Mammary epithelial cell (primary cell): ENCODE measurements at places on chromosomes 7 and 10.
A peak's percentile ranks its signal among the peaks of the same experiment; 100 is the strongest.

- DNase-seq, result peak; percentile 80
Measured at GRCh38 chr7:129494041-129494440, 8.3 kb upstream of the SMKR1 start.

DNA sequence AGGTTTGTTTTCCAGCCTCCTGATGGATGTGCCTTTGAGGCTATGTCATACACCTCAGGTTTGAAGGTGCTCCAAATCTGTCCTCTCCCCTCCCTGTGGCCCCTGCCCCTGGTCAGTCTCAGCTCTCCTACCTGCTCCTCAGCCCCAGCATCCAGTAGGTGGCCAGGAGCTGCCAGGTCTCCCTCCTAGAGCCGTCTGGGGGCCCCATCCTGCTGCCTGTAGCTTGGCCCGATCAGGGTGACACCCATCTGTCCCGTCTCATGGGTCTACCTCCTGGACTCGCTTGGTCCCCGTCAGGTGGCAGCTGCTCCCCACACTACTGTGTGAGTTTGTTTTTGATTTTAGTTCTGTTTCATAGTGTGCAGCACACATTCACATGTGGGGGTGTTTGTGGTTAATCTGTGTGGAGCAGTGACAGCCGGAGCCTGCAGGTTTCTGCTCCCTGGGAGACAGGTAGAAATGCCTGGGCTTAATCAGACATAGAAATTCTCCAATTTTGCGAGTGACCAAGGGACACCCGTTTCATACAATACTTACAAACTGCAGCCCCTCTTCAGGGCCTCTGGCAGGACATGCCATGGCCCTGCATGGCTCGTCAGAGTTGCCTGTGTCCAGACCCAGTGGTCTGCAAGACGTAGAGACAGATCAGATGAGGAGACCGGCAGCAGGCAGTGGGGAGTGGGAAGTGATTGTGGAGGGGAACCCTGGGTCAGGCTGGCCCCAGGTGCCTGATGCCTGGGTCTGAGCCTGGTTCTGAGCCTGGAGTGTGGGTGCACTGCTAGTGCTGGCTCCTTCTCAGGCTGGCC is 17.1 kb downstream of the ADCY1 start:
- no peak for DNase-seq

DNA sequence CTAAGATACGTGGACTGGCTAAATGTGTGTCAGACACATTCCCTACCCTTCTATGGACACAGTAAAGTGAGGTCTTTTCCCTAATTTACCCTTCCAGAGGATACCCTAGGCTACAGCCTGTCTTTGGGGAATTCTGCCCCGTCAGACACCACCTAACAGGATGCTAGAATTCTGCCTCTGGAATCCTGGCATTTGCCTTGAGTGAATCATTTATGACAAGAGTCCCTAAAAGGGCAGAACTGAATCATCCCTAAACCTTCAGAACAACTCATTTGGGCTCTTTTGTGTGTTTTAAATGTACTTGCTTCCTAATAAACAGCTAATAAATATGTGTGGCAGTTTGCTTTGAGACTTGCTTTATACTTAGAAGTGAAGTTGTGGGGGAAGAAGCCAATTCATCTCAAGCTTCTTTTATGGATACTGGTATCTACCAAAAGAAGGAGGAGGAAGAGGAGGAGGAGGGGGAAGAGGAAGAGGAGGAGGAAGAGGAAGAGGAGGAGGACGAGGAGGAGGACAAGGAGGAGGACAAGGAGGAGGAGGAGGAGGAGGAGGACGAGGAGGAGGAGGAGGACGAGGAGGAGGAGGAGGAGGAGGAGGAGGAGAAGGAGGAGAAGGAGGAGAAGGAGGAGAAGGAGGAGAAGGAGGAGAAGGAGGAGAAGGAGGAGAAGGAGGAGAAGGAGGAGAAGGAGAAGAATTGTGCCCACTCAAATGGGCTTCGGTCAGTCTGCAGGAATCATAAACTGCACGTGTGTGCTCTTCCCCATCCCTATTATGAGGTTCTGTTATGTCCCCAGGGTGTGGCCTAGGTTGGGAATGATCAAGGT is 27.1 kb downstream of the PARP12 start:
- peak; percentile 70 for DNase-seq

GRCh38 chr7:12827920-12828319 is 140.5 kb downstream of the ARL4A start:
- peak; percentile 67 for DNase-seq

- DNase-seq, result no peak
Measured at GRCh38 chr7:69912846-69913245, 314.6 kb downstream of the AUTS2 start.

DNA sequence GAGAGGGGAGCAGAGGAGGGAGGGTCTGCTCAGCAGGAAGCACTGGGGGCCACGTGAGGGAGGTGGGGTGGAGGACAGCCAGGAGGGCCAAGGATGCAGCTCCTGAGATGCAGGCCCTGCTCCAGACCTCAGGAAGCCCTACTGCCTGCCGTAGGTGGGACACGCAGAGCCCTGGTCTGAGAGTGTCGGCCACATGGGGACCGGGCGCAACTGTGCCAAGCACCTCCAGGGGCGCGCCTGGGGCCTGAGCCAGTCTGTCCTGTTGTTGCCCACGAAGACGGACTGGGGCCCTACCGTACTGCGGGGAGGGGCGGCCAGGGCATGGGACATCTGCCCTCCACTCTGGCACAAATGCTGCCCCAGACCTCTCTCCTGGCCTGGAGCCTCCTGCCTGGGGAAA is 31.6 kb downstream of the YKT6 start:
- DNase-seq, result no peak

- DNase-seq, result no peak
Measured at GRCh38 chr10:77072361-77072835, 565.2 kb downstream of the KCNMA1 start.

DNA sequence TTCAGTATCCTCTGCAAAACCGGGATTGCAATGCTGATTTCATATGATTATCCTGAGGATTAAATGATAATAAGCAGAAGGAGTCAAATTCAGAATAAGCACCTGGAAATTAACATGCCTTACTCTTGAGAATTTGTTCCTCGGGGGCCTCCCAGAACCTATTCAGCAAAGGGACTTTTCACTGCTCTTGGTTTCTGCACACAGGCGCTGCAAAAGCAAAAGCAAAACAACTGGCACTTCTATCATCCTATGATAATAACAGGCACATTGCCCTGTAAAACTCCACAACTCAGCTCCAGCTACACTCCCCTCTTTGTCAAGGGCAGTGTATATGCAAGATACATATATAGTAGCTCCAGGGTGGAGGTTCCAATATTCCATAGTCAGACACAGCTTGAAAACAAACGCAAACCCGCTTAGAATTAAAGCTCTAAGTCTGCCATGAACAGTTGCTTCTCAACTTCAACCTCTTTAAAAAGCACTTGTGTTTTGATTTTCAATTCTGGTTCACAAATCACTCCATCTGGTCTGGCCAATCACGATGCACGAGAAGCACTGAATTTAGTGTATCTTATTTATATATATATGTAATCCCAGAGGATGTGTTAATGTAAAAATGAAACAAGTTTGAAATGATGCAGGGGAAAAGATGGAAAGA is 119.9 kb upstream of the PTER start:
- no peak for DNase-seq

- DNase-seq, result no peak
Measured at GRCh38 chr10:9621216-9621615, 1396.5 kb upstream of the CELF2 start.

DNA sequence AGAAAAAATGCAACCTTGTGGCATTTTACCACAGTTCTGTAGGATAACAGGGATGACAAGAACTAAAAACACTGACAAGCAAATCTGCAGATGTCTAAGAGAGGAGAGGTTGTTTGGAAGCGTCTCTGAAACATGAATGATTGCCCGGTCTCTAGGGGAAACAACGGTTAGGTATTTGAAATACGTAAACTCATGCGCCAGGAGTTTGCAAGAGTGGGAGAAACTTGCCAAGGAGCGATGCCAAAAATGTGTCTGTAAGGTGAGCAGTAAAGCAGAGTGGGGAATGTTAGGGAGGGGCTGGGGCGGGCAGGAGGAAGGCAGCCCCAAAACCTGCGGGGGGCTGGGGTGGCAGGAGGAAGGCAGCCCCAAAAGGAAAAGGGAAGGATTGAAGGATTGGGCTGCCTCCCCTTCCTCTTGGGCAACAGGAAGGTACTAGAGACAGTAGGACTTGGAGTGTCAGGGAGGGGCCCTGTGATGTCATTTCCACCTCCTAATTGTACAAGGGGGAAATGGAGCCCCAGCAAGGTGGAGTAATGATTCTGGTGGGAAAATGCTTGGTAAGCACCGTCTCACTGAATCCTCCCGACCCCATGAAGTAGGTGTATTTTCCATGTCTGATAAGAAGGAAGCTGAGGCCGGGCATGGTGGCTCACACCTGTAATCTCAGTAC is 33.2 kb upstream of the PLEKHA1 start:
- DNase-seq, result no peak

- DNase-seq, result no peak
Measured at GRCh38 chr10:89185658-89186057, 21.5 kb downstream of the CH25H start.

- DNase-seq, result peak; percentile 61
Measured at GRCh38 chr10:116848032-116848943, 1.0 kb upstream of the ENO4 start.

DNA sequence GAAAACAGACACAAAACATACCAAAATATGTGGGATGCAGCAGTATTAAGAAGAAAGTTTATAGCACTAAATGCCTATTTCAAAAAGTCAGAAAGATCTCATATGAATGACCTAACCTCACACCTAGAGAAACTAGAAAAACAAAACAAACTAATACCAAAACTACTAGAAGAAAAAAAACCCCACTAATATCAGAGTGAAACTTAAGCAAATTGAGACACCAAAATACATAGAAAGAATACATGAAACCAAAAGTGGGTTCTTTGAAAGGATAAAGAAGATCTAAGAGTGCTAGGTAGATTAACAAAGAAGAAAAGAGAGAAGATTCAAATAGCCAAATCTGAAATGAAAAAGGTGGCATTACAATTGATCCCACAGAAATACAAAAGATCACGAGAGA is 494.1 kb downstream of the SH2D4B start:
- DNase-seq, result no peak

GRCh38 chr10:88759366-88760101 is at the start of gene LIPN:
Gene LIPN, plus strand, starts transcription at chr10:88760020. Its CDS starts 1,386 bp downstream, at chr10:88761406.
- DNase-seq, result peak; percentile 41

- DNase-seq, result no peak
Measured at GRCh38 chr7:16685535-16685934, 39.6 kb downstream of the BZW2 start.

DNA sequence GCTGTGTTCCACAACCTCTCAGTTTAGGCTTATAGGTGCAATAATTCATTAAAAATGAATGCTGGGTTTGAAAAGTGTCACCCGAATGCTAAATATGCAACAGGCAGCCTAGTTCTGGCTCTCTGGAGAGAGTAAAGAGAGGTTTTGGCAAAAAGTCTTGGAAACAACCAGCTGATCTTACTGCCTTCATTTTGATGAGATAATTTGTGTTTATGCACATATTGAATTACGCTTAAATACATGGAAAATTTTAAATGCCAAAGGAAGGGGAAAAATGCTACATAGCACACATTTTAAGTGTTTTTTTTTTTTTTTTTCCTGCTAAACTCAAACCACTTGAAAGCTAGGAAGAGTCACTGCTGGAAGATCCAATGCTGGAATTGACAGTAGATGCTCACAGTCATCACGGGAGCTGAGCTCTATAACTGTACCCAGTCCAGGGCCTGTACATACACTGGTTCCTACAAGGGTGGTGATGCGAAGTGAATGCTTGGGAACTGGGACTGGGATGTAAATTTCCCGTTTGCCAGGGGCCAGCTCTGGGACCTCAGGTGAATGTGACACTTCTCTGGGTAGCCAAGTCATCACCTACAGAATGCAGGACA is 151.5 kb downstream of the PFKFB3 start:
- DNase-seq, result no peak

- no peak for DNase-seq
Measured at GRCh38 chr7:5457245-5457735, 33.7 kb upstream of the TNRC18 start.

GRCh38 chr7:159007996-159008389 is 136.7 kb downstream of the VIPR2 start:
- DNase-seq, result no peak

DNA sequence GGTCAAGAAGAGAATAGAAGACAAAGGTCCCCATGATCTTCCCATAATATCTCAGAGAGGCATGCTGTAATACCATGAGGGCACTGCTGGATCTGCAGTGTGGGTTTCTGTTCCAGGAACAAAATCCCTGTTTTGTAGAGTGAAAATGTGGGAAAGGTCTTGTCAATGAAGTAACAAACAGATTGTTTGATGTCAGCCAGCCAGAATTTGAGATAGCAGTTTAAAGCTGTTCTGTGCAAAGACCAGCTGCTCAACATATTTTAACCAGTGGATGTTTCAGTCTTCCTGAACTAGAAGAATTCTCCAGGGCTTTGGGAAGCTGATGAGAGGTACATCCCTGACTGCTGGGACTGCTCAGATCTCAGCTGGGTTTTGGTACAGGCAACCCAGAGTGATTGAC is 1012.5 kb downstream of the DNAJB9 start:
- no peak for DNase-seq

GRCh38 chr7:68276725-68277124 is 1280.1 kb downstream of the TYW1 start:
- no peak for DNase-seq

GRCh38 chr10:14945108-14945507 is 8.8 kb downstream of the DCLRE1C start:
- DNase-seq, result peak; percentile 36

- DNase-seq, result peak; percentile 40
Measured at GRCh38 chr10:95474228-95475002, 86.8 kb downstream of the SORBS1 start.

GRCh38 chr7:73892003-73892999 is 31.3 kb downstream of the TMEM270 start:
- no peak for DNase-seq

DNA sequence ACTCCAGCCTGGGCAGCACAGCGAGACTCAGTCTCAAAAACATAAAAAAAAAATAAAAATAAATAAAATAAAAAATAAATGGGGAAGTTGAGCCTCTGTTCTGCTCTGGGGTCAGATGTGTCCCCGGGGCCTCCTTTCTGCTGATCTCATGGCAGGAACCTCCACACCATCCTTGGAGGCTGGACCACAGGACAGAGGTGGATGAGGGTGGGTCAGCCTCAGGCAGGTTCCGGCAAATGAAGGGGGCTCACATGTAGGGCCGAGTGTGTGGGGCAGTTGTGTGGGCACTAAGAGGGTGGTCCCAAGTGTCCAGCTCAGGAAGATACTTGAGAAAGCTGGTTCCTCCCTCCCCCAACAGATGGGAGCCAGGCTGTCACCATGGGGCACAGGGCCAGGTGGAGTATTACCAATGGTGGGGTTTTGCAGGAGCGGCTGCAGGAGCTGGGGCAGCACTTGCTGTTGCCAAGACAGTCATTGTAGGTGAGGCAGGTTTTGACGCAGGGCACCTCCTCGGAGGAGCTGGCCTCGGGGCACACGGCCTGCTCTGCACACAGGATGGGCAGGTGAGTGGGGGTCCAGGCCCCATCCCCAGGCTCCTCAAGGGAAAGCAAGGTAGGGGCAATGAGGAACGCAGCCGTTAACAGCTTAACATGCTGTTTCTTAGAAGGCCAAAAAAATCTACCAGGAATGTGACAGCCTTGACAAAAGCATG is 13.9 kb upstream of the TBRG4 start:
- DNase-seq, result no peak
